ENCODE measurements at places on chromosomes 7 and 10.

DNA sequence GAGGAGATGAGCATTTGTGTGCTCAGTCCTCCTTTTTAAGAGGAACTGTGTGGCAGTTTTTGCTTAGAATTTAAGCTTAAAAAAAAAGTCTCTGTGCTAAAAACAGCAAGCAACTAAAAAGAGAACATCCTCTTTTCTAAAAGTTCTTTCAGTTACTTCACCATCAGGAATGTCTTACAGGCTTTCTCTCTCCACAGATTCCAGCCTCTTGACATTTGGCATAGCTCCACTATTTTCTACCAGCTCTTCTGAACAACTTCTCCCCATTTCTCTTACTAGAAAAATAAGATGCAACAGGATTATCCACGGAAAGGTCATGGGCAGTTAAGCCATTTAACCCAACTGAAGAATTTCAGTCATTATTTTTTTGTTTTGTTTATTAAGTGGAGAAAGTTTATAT is 13.2 kb downstream of the PCLO start:
- no peak for DNase-seq

GRCh38 chr7:20513341-20513740 is 102.1 kb upstream of the ABCB5 start:
- DNase-seq: no peak

GRCh38 chr7:130063036-130063435 is 7.3 kb upstream of the KLHDC10 start:
- DNase-seq: peak; percentile 75

DNA sequence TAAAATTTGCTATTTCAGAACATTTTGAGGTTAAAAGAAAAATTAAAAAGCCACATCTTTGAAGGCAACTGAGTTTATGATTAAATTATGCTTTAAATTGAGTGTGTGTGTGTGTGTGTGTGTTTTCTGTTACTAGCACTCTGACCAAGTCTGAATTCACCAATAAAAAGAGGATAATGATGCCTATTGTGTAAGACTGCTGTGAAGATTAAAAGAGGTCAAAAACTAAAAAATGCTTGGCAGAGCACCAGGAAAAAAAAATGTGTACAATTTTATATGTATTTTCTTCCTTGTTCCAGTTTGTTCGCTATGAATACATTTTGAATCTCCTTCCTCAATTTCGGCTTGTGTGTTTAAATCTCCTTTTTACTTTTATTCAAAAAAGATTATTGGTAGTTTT is 316.6 kb upstream of the MAGI2 start:
- DNase-seq: no peak

GRCh38 chr10:18455086-18455884 is 196.1 kb downstream of the NSUN6 start:
- DNase-seq: peak; percentile 30

DNA sequence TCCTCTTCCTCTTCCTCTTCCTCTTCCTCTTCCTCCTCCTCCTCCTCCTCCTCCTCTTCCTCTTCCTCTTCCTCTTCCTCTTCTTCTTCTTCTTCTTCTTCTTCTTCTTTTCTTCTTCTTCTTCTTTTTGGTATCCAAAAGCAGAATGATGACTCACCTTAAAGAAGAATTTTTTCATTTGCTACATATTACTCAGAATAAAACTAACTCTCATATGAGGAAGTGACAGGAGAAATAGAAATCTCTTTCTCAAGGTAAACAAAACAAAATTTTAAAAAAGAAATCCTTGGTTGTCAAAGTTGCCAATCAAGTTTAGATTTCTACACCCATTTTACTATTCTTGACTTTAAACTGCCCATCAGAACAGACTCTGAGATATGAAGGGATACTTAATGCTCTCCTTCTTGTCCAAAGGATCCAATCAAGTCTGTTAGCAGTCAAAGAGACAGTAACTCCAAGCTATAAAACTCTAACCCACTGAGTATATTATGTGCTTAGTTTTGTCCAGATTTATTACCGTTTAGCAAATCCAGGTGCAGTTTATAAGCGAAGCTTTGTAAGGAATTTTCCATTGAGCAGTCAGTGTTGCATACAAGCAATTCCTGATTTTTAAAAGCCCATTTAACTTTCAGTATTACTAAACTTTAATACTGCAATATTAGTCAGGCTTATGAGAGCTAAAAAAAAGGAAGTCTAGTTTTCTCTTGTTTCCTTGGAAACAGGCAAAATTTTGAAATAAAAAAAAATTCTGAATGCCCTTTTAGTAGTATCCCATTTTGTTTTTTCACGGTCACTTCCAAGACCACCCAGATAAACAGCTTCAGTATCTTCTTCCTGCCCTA is 43.1 kb upstream of the SNX13 start:
- no peak for DNase-seq

DNA sequence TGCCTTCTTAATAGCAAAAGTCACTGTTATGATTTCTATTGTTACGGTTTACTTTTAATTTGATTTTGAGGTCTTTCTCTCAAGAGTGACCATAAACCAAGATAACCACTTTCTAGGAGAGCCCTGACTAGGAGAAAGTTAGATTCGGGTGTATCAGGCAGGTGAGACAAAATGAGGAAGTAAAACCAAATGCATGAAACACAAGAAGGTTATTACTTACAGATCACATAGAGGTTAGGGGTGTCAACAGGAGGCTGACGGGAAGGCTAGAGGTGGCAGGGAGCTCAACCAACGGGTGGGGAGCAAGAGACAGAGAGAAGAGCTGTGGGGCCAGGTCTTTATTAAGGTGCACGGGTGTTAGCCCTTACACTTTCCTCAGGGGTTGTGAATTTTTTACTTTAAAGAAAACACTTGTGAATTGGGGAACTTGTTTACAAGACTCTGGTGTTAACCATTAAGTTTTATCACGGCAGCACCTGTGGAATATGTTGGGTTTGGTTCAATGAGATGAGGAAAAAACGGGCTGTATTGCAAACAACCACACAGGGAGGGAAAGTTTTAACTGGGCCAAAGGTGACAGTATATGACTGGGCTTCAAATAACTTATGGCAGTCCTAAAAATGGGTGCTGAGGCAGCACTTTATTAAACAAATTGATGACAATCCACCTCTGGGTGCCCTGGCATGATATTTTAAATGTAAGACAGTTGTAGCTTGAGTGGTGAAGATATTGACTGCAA is 154.9 kb downstream of the SDHAF3 start:
- DNase-seq: no peak

- no peak for DNase-seq
These were observed 9.5 kb upstream of the RBM20 start for GRCh38 chr10:110634527-110635209.
